IPS DF 6.9 (cell line): ENCODE measurements at places on chromosomes 13 and 19.

- H3K4me3 ChIP-seq: no peak overlapping the region
- no peak for DNase-seq
- no peaks in the 10 kb centered on the region; the same call in 1 of the 2 replicates for H3K36me3 ChIP-seq
- H3K4me1 ChIP-seq: no peaks in the 10 kb centered on the region
- no peak overlapping the region for H3K27ac ChIP-seq
Measured at GRCh38 chr19:50323782-50324133, 5.4 kb downstream of the KCNC3 start.

GRCh38 chr13:107329991-107330390 is 762.1 kb upstream of the ARGLU1 start:
- no peak for DNase-seq
- H3K36me3 ChIP-seq: no peaks in the 10 kb centered on the region
- H3K4me3 ChIP-seq: no peak overlapping the region

DNA sequence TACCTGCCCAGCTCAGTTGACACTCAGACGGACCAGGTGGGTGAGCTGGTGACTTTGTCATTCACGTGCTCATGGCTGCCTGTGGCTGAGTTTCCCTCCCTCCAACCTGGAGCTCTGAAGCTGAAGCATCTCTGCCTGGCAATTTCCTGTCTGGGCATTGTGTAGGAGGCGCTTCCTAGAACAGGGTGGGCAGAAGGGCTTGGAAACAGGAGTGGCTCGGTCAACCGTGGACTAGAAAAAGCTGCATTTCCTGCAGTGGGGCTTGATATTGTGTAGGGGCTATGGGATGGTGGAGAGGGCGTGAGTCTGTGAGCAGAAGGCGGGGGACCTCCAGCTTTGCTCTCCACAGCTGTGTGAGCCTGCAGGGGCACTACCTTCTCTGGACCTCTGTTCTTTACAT is 278.3 kb downstream of the TEX29 start:
- no peak overlapping the region for H3K4me3 ChIP-seq
- DNase-seq: no peak
- no peak overlapping the region for H3K27ac ChIP-seq

DNA sequence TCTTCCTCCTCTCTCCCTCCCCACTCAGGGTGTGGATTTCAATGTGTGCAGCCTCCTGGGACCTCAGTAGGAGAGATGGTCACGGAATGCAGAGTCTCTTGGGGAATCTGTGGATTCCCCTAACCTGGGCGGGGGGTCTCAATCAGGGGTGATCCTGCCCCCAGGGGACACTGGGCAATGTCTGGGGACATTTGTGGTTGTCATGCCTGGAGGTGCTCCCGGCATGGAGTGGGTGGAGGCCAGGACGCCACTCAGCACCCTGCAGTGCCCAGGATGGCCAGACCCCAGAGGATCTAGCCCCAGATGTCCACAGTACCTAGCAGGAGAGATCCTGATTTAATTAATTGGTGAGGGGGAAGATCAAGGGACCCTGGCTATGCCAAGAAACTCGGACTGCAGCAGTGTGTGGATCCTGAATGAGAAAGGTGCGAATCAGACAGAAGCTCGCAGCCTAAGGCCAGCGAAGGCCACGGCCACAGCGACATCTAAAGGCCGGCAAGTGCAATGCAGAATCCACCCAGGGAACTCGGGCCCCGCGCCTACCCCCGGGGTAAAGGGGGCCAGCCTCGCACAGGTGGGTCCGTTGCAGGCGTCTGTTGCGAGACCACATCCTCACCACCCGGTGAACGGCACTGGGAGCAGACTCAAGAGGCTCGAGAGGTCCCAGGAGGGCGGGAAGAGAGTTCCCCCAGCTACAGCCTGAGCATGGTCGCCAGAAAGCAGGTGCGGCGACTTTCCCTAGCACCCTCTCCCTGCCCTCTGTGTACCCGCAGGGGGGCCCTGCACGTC is 88.8 kb downstream of the GNG7 start:
- H3K27me3 ChIP-seq: no peaks in the 10 kb centered on the region
- H3K4me3 ChIP-seq: no peak overlapping the region

DNA sequence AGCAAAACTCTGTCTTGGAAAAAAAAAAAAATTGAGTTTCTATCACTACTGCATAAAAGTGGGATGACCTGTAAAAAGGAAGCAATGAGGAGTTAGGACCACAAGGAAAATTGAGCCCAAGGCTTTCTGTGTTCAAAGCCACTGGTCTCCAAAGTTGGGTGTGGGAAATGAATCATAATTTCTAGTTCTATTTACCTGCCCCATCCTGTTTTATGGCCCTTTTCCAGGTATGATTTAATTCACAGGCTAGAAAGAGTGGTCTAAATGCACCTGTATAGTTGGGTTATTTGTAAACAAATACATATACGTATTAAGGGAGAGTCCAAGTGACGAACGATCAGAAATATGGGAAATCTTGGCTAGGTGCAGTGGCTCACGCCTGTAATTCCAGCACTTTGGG is 5.9 kb upstream of the DCAF15 start:
- H3K36me3 ChIP-seq: peaks cover 2% of the 10 kb centered on the region; the same call in 1 of the 2 replicates
- no peak for DNase-seq
- 0 out of 2 replicates have a peak, but pooled peaks cover 1% of the 10 kb centered on the region for H3K27me3 ChIP-seq

- no peak overlapping the region for H3K4me3 ChIP-seq
- H3K27ac ChIP-seq: no peak overlapping the region
- no peak for DNase-seq
- H3K4me1 ChIP-seq: no peaks in the 10 kb centered on the region
Measured at GRCh38 chr13:77745784-77746183, 48.3 kb downstream of the SLAIN1 start.

DNA sequence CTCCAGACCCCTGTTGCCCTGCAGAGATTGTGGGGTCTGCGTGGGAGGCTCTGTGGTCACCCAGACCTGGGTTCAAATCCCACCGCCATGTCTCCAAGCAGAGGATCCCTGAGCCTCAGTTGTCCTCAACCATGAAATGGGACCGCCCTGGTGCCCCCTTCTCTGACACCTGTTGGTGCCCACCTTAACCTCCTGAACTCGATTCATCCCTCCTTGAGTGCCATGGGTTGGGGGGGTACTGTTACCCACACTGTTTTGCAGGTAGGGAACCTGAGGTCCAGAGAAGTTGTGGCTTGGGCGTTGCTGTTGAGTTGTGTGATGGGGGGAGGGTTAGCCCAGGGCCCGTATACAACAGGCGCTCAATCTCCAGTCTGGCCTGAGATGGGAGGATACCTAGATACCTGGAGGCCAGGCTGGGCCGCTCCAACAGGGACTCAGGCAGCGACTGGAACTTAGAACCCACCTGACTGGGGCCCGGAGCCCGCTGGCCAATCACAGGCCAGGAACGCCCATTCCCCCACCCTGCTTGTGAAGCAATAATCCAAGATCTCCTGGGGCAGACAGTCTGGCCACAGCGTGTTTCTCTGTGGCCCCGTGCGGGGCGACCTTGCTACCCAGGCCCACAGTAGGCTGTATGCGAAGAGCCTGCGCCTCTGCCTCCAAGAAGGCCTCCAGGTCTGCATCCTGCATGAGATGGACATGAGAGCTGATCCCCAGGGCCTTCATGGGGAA is 2.8 kb downstream of the ARID3A start:
- no peak for DNase-seq
- H3K27me3 ChIP-seq: no peaks in the 10 kb centered on the region
- H3K4me3 ChIP-seq: no peak overlapping the region
- peaks cover 4% of the 10 kb centered on the region; the same call in 1 of the 2 replicates for H3K36me3 ChIP-seq

DNA sequence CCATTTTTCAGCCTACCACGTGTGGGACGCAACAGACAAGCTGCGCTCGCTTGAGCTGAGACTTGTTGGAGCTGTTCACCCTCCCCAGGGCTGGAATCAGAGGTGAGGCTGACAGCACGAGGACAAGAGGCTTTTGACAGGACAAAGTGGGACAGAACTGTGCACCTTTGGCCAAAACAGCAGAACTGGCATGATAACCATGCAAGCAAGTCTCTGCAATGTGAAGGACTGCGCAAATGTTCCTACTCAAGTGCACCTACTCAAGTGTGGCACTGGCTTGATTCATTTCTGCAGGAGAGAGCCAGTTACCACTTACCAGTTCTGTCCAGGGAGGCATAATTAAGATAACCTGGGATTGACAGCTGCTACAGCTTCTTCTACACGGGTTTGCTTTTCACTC is 62.2 kb upstream of the TM9SF2 start:
- DNase-seq: no peak
- H3K27ac ChIP-seq: no peak overlapping the region
- H3K27me3 ChIP-seq: no peaks in the 10 kb centered on the region
- H3K4me1 ChIP-seq: peaks cover 4% of the 10 kb centered on the region

DNA sequence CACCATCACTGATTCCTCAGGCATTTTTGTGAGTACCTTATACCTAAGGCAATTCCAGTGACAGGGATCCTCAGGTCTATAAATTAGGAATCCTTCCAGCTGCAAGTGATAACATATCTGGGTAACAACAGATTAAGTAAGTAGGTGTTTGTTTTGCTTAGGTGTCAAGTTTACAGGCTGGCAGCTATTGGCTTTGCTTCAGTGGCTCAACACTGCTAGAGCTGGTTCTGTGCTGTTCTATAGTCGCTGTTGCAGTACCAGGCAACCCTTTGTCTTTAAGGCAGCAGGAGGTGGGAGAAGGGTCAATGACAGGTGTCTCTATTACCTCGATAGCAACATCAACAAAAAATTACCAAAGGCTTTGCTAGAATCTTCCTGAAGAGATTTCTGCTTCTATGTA is 27.0 kb downstream of the SLC10A2 start:
- H3K27ac ChIP-seq: no peak overlapping the region
- no peak for DNase-seq
- no peaks in the 10 kb centered on the region for H3K27me3 ChIP-seq
- H3K36me3 ChIP-seq: no peaks in the 10 kb centered on the region
- H3K4me1 ChIP-seq: no peaks in the 10 kb centered on the region

GRCh38 chr13:108915634-108916512 is 286.5 kb downstream of the MYO16 start:
- H3K27ac ChIP-seq: no peak overlapping the region
- H3K27me3 ChIP-seq: no peaks in the 10 kb centered on the region
- 0 out of 2 replicates have a peak, but pooled peaks cover 2% of the 10 kb centered on the region for H3K4me1 ChIP-seq
- H3K36me3 ChIP-seq: no peaks in the 10 kb centered on the region
- DNase-seq: no peak

- H3K4me1 ChIP-seq: 0 out of 2 replicates have a peak, but pooled peaks cover 1% of the 10 kb centered on the region
- no peak for DNase-seq
- H3K4me3 ChIP-seq: no peak overlapping the region; the same call in 1 of the 2 replicates
- H3K27ac ChIP-seq: no peak overlapping the region
- no peaks in the 10 kb centered on the region for H3K36me3 ChIP-seq
Measured at GRCh38 chr19:13097463-13098258, 5.0 kb downstream of the LYL1 start.

- DNase-seq: no peak
- peaks cover 7% of the 10 kb centered on the region for H3K4me1 ChIP-seq
- H3K27me3 ChIP-seq: no peaks in the 10 kb centered on the region
- no peak overlapping the region for H3K27ac ChIP-seq
Measured at GRCh38 chr19:38701455-38702063, 42.7 kb downstream of the CAPN12 start.

DNA sequence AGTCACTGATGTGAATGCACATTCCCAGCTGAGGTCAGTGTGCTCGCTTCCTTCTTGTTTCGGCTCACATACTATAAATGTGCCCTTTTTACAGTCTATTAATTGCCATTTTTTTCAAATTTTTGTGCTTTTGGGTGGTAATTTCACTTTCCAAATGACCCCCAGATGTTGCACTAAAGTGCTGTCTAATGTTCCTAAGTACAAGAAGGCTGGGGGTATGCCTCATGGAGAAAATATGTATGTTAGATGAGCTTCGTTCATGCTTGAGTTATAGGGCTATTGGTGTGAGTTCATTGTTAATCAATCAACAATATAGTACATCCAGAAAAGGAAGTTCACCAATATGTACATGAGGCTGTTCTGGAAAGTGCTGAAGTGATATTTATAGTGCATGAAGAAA is 84.7 kb downstream of the KL start:
- no peak for DNase-seq
- H3K4me1 ChIP-seq: no peaks in the 10 kb centered on the region
- no peak overlapping the region for H3K27ac ChIP-seq
- no peaks in the 10 kb centered on the region for H3K36me3 ChIP-seq

- H3K27ac ChIP-seq: no peak overlapping the region
- H3K4me1 ChIP-seq: 0 out of 2 replicates have a peak, but pooled peaks cover 2% of the 10 kb centered on the region
- DNase-seq: no peak
- no peak overlapping the region for H3K4me3 ChIP-seq
- no peaks in the 10 kb centered on the region; the same call in 1 of the 2 replicates for H3K36me3 ChIP-seq
Measured at GRCh38 chr13:43154156-43154651, 130.8 kb downstream of the DNAJC15 start.
